Pulmonary artery endothelial cell (primary cell): ENCODE measurements at places on chromosomes 12 and 14.

GRCh38 chr14:31567655-31568054 is 6.5 kb downstream of the NUBPL start:
- no peak for DNase-seq

DNA sequence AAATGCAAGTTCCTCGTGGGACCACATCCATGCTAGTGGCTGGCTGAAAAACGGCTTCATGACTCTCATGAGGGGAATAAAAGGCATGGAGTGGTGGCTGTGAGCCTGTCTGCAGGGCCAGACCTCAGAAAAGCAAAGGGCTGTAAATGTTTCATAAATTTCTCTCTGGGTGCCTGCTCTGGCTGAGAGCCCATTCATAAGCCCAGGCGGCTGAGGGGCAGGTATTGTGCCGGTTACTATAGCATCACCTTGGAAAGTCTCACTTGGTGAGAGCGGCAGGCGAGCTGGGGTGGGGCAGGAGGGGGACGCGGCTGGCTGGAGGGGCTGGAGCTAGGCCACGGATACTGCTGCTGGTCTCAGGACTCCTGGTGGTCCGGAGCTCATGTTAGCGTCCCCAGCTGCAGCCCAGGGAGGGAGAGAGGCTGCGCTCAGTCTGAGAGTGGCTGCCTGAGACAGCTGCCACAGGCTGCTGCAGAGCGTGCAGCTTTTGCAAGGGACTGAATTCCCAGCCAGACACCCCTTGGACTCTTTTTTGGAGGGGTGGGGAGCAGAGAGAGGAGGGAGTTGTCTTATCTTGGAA is at the start of gene SLC17A8:
TSS of gene SLC17A8 (plus strand) at position 431 of the 580 bp plus-strand sequence. CDS start 318 bp downstream, outside the sequence.
- DNase-seq, result no peak

- no peak for DNase-seq
These were observed 20.2 kb downstream of the DCAF4 start for GRCh38 chr14:72946491-72946890.

DNA sequence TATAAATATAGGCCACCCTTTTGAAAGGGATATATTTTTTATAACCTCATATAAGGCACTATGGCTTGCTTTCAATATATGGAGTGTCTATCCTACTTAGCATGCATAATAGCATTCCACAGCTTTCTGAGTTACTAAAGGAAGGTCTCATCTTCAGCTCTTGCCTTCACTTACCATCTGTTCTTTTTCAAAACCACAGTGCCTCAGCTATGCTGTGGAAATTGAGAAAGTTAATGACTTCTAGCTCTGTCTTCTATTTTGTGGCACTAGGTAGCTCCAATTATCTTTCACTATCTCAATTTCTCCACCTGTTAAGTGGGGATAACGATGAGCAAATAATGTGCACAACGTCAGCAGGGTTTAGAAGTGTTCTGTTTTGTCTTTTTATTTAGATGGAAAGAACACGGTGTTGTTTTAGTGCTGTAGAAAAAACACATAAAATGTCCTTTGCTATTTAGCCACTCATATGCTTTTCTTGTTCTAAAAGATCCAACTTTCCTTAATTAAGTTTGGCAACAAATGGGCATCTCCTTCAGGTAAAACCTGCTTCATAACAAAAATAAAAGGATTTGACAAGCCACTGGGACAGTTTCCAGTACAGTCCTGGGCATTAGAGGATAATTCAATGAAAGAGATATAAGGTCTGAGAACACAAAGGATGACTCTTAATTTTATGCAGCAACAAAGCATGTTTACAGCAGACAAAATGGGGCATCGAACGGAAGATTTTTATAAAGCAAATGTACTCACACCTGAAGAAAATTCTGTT is 462.0 kb upstream of the SYT1 start:
- no peak for DNase-seq

DNA sequence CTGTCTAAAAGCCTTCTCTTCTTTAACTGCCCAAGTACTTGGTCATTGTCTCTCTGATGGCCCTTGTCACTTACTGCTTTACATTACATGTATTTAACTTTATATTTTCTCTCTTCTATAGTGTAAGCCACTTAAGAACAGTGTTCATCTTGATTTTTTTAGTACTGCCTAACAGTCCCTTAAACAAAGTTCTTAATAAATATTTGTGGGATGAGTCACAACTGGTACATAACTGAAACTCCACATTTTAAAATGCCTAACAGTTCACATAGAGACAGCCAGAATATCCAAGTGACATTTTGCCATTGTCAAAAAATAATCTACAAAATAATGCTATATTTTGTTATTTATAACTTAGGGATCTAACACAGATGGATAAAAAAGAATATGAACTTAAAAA is 146.6 kb downstream of the STXBP6 start:
- no peak for DNase-seq

- no peak for DNase-seq
These were observed 145.0 kb downstream of the CAND1 start for GRCh38 chr12:67414011-67414715.
